ENCODE measurements at places on chromosomes 1 and 21.
A peak's percentile ranks its signal among the peaks of the same experiment; 100 is the strongest.

- DNase-seq, result no peak
Observed at GRCh38 chr21:31647650-31648049, 11.8 kb upstream of the SOD1 start.

- no peak for DNase-seq
Observed at GRCh38 chr1:67514786-67515185, 84.6 kb upstream of the SERBP1 start.

DNA sequence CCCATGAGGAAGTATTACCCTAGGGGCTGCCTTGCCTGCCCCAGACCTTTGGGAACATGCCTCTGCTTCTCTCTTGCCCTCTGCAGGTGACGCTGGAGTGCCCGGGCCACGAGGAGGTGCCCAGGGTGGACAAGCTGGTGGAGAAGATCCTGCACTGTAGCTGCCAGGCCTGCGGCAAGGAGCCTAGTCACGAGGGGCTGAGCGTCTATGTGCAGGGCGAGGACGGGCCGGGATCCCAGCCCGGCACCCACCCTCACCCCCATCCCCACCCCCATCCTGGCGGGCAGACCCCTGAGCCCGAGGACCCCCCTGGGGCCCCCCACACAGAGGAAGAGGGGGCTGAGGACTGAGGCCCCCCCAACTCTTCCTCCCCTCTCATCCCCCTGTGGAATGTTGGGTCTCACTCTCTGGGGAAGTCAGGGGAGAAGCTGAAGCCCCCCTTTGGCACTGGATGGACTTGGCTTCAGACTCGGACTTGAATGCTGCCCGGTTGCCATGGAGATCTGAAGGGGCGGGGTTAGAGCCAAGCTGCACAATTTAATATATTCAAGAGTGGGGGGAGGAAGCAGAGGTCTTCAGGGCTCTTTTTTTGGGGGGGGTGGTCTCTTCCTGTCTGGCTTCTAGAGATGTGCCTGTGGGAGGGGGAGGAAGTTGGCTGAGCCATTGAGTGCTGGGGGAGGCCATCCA lies 7.8 kb upstream of the HTR6 start:
- no peak for DNase-seq

GRCh38 chr1:156295391-156295947 lies at the start of gene GLMP:
Gene GLMP, minus strand, starts transcription at chr1:156295679. Its CDS starts 34 bp downstream, at chr1:156295645.
- DNase-seq, result peak; percentile 57

DNA sequence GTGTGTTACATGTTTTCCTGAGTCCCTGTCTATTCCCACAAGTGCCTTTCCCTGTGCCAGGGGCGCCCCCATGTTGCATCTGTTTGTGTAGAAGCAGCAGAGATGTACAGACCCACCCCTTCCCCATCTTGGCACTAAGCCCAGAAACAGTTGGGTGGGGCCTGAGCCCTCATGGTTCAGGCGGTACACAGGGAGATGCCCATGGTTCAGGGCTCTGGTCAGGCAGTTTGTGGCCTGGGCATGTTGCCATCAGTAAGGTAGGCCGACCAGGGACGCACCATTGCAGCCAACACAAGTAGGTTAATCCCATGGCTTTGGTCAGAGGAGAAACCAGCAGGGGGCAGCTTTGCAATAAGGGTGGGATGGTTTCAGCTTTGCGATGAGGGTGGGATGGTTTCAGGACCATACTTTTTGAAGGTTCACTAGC lies 914 bp upstream of the ADGRB2 start:
- DNase-seq, result no peak

DNA sequence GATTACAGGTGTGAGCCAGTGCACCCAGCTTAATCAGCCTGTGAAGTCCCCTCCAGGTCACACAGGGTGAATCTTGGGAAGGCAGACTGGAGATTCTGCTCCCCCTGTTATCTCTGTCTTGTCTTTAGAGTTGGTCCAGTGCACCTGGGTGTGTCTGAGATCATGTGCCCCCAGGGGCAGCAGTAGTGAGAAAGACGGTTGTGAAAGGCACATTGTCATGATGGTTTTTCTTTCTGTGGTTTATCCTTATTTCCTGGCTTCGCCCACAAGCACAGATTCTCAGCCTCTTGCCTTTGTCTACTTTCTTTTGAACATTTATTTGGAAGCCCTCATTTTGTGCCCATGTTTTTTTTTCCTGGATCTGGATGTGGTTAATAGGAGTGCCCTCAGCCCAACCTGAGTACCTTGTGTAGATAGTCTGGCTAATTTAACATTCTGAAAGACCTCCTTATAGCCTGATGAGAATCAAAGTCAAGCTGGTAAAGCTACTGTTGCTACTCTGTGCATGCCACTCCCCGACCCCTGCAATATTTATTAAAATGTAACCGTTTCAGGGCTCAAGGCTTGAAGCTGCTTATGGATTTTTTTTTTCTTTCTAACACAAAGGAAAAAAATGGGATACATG lies 23.7 kb downstream of the UCK2 start:
- DNase-seq, result no peak

- DNase-seq, result no peak
Observed at GRCh38 chr1:108961752-108962486, 1.4 kb downstream of the CLCC1 start.

- DNase-seq, result no peak
Observed at GRCh38 chr1:10877894-10878293, 81.4 kb upstream of the CASZ1 start.

DNA sequence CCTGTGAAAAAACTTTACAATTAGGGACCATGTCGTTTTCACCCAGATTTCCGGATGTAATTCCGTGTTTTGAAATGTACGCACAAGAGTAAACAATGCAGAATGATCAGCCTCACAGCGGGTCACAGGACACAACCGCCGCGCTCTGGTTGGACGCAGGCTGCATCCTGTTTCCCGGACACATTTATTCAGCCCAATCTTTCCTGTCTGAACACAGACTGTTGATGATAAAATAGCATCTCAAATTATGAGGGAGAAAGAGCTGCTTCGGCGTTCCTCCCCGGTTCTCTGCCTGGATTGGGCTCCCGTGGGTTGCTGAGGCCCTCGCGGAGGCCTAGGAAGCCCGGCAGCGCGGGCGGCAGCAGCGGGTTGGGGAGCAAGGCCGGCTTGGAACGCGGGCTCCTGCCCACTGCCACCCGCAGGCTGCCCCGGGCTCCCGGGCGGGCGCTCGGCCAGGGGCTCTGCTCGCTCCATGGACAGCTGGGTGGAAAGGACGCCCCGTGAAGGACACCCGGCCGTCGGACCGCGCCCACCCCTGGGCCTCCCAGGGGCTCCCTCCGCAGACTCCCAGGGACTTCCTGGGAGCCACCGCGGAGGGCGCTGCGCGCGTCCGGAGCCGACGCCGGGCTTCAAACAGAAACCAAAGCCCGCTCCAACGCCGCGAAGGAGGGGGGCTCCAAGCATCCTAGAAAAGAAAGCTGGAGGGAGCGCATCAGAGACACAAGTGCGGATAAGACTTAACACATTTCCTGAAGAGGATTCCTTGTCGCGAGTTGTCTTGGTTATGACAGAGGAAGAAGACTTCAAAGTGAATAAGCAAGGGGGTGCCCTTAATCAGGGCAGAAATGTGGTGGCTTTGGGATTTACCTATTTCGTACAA lies 122.3 kb downstream of the ESRRG start:
- DNase-seq, result no peak

- DNase-seq, result peak; percentile 6
Observed at GRCh38 chr1:186985889-186986491, 157.2 kb downstream of the PLA2G4A start.

DNA sequence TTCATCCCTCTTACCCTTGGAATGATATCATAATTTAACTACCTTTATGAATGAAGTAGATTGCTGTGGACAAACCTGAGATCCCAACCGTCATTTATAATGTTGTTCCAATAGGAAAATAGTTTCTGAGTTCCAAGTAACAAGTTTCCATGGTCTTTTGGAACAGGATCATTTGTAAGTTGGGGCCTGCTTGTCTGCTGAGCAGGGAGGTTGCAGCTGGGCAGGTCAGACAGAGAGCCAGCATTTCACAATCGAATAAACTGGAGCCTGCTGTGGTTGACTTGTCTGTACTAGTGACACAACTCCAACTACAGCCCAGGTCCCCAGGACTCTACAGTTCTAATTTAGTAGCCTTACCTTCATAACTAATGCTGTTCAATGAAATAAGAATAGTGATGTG lies 18.6 kb upstream of the RALGPS2 start:
- no peak for DNase-seq

DNA sequence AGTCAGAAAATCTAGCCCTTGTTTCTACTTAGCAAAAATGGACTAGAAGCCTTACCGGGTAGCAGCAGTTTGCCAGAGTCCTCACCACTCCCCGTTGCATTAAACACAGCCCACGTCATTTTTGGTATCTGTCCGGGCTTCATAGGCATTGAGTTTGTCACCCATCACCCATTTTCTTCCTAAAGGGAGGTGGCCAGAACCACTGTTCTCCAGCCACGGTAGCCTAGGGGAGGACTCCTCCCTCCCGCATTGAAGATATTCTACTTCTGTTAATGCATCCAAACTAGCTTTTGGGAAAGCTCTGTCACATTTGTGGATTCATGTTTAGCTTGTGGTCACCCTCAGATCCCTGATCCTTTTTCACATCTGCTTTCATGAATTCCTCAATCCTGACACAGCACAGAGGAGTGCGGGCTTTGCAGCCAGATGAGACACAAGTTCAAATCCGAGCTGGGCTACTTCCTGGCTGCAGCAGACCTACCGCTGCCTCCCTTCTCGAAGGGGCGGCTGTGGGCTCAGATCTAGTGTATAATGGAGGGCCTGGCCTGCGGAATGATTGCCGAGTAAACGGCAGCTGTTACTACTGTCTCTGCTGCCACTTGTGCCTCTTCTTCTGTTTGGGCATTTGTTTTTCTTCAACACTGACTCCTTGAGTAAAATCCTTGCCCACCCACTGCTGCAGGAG lies 63.2 kb upstream of the EFHD2 start:
- DNase-seq, result no peak

DNA sequence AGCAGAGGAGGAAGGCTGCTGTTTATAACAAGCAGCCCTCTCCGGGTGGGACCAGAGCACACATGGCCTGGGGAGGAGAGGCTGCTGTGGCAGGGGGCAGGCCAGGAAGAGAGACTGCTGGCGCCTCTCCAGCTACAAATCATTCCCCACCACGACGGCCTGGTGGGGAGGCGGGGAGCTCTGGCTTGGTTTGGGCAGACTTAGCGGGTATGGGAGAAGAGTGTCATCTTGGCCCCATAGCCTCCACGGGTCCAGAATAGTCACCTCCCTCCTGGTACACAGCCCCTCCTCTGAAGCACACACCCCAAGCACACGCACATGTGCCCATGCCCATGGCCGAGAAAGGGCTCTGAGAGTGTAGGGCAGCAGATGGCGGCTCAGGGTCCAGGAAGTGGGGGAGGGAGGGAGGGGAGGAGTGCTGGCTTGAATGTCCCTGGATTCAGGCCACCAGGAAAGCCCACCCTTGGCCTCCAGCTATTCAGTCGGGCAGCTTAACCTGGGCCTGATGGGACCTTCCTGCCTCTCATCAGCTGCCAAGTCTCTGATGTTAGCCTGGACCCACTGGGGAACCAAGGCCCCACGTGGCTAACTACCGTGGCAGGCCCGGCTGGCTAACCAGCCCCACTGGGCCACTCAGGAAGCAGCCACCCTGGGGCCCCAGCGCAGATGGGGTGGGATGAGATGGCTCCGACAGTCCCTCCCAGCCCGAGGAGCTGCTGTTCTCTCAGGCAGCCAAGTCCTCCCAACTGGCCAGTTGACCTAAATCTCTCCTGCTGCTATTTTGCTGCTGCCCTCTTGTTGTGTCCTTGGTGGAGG lies 10.9 kb downstream of the LRP8 start:
- DNase-seq, result no peak

DNA sequence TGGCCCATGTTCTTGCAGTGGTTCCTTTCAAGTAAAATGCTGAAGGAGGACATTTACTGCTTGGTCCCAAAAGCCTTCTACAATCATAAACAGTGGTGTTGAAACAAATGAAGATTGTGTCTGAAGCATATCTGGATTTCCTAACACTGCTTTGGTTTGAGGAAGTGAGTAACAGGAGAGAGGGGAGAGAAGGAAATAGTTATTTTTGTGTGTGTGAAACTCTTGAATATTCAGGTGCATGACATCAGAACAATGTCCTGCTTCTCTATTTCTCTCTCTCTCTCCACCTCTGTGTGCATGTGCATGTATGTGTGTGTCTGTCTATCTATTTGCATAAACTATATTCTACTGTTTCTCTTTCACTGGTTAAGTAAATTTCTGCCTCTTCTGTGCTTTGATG lies 61.4 kb upstream of the TNFSF18 start:
- no peak for DNase-seq

- DNase-seq, result no peak
Observed at GRCh38 chr1:97901017-97901658, 19.7 kb downstream of the DPYD start.

DNA sequence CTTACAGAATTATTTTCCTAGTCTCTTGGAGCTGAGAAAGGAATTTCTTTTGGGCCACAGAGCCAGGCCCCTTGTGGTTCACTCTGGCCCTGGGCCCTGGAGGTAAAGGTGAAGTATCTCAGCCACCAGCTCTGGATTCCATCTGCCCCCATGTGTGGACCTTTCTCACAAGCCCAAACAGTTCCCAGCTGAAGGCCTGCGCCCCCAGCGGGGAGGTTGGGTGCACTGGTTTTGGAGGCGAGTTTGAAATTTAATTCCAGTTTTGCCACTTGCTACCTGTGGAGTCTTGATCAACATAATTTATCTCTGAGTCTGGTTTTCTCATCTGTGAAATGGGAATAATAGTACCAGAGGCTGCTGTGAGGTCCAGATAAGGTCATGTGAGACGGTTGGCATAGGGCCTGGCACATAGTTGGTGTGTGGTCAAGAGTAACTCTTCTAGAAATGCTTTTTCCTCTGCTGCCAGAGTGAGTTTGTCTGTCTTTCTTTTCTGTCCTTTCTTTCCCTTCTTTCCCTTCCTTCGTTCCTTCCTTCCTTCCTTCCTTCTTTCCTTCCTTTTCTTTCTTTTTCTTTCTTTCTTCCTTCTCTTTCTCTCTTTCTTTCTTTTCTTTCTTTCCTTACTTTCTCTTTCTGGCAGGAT lies 6.1 kb downstream of the AGTRAP start:
- no peak for DNase-seq

- no peak for DNase-seq
Observed at GRCh38 chr21:46116776-46117585, 19.1 kb downstream of the COL6A2 start.

DNA sequence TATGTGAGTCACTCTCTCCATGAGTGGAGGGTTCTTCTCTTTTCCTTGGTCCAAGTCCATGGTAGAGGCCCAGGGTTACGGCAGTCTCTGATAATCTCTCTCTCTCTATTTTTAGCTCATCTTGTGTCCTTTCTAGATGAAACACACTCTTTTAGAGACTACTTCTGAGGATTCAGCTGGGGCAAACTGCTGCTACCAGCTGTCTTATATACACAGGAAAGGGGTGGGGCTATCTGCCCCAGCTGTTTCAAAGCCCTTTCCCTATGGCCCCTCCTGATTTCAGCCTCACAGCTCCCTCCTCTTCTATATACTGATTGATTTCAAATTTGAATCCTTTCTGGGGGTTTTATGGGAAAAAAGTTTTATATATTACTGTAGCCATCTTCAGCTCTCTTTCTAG lies 324.8 kb downstream of the RWDD3 start:
- no peak for DNase-seq

- no peak for DNase-seq
Observed at GRCh38 chr1:216330262-216330661, 93.0 kb downstream of the USH2A start.

GRCh38 chr1:223713546-223714420 lies 1.4 kb downstream of the CAPN2 start:
- peak; percentile 31 for DNase-seq
